Vagina (tissue), 2 donors: ENCODE measurements at places on chromosomes 5 and 9.

DNA sequence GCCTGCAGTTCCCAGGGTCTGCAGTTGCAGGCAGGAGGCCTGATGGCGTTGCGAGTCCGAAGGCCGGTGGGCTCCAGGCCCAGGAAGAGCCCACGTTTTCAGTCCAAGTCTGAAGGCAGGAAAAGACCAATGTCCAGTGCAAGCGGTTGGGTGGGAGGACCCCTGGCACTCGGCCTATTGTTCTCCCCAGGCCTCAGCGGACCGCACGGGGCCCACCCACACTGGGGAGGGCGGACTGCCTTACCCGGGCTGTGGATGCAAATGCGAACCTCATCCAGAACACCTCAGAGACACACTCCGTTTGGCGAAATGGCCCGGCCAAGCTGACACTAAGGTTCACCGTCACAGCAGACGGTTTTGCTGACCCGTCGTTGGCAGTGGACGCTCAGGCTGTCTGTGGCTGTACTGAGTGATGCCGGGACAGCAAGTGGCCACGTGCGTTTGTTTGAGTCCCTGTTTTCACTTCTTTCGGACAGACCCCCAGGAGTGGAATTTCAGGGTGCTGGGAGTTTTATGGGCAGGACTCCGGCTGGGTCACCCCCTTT lies 10.2 kb upstream of the SEC16A start:
- H3K27me3 ChIP-seq = no peaks in the 10 kb centered on the region
- no peaks in the 10 kb centered on the region for H3K4me1 ChIP-seq
- no peak overlapping the region for H3K4me3 ChIP-seq
- no peak for DNase-seq
- H3K36me3 ChIP-seq = no peaks in the 10 kb centered on the region

DNA sequence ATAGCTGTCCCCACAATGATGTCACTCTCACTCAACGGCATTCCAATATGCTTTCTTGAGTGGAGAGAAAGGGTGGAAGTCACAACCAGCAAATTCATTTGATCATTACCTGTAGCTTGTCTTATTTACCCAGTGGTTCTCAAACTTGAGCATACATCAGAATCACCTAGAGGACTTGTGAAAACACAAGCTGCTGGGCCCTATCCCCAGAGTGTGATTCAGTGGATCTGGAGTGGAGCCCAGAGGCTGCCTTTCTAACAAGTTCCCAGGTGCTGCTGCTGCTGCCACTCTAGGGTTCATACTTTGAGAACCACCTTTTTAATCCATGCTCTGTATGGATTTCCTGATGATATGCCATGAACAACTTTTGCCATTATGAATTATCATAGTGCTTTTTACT lies 94.7 kb downstream of the KLHL3 start:
- H3K27me3 ChIP-seq = no peaks in the 10 kb centered on the region
- H3K27ac ChIP-seq = no peak overlapping the region
- DNase-seq = no peak
- H3K36me3 ChIP-seq = peaks cover 6% of the 10 kb centered on the region
- H3K4me1 ChIP-seq = no peaks in the 10 kb centered on the region

GRCh38 chr9:1005043-1005667 lies 28.7 kb downstream of the DMRT3 start:
- H3K36me3 ChIP-seq = no peaks in the 10 kb centered on the region
- H3K27ac ChIP-seq = no peak overlapping the region
- no peak overlapping the region for H3K4me3 ChIP-seq
- peaks cover 5% of the 10 kb centered on the region for H3K4me1 ChIP-seq
- no peak for DNase-seq

GRCh38 chr5:160438316-160439204 lies 16.9 kb downstream of the PTTG1 start:
- peaks cover 6% of the 10 kb centered on the region for H3K4me1 ChIP-seq
- H3K4me3 ChIP-seq = peak overlapping the region; percentile 33
- peak overlapping the region; percentile 10 for H3K27ac ChIP-seq
- no peak for DNase-seq
- H3K27me3 ChIP-seq = no peaks in the 10 kb centered on the region
- no peaks in the 10 kb centered on the region for H3K36me3 ChIP-seq

DNA sequence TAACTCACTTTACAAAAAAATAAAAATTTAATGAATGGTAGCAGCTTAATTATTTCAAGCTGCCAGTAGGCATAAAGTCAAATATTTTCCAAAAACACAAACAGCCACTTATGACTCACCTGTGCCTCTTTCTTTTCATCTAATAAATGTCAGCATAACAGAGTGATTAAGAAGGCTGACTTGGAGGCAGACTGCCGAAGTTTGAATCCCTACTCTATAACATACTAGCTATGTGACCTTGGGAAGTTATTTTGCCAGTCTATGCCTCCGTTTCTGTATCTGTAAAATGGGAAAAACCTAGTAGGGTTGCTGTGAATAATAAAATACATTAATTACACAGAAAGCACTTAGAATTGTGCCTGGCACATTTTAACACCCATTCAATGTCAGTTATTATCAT lies 33.8 kb downstream of the FANCC start:
- no peaks in the 10 kb centered on the region for H3K36me3 ChIP-seq
- no peaks in the 10 kb centered on the region for H3K27me3 ChIP-seq
- no peak overlapping the region for H3K27ac ChIP-seq

DNA sequence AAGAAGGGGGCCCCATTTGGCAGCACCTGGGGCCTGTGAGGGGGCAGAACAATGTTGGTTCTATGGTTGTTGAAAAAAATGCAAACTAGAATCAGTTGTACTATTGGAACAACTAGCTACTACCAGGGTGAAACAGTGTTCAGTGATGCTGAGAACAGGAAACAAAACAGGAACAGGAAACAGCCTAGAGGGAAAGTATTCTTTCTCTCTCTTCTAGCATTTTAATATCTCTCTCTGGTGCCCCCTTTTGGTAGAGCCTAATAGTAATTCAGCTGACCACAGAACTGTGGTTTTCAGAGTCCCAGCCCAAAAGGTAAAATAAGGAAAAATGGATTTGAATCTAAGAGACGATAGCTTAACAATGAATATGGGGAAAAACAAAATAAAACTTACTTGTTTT lies 138.0 kb upstream of the KCNN2 start:
- H3K27me3 ChIP-seq = no peaks in the 10 kb centered on the region
- H3K4me3 ChIP-seq = no peak overlapping the region
- H3K4me1 ChIP-seq = no peaks in the 10 kb centered on the region
- no peak for DNase-seq
- no peak overlapping the region for H3K27ac ChIP-seq
- no peaks in the 10 kb centered on the region for H3K36me3 ChIP-seq

DNA sequence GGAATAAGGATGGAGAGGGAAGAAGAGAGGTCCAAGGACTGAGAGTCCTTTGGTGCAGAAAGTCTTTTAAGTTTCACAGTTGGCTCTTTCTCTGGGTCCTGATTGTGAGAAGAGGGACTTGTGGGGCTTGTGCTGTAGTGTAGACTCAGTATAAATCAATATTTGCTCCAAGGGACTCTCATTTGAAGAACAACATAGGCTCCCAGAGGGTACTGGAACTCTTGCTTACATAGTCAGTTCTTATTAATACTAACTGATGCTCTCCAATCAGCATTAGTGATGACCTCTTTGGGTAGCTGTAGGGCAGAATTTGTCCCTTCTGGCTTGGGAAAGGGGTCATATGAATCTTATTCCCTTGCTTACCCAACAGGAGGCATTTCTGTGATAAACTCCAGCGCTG lies 62.5 kb upstream of the CXCL14 start:
- no peaks in the 10 kb centered on the region for H3K27me3 ChIP-seq
- no peak overlapping the region for H3K27ac ChIP-seq
- DNase-seq = no peak
- H3K4me1 ChIP-seq = peaks cover 19% of the 10 kb centered on the region
- no peak overlapping the region for H3K4me3 ChIP-seq

- H3K4me3 ChIP-seq = peak overlapping the region; percentile 3
- no peak for DNase-seq
- no peaks in the 10 kb centered on the region for H3K27me3 ChIP-seq
- peaks cover 92% of the 10 kb centered on the region for H3K4me1 ChIP-seq
- H3K36me3 ChIP-seq = no peaks in the 10 kb centered on the region
These were observed 26.3 kb downstream of the GSN start for GRCh38 chr9:121294151-121294743.

DNA sequence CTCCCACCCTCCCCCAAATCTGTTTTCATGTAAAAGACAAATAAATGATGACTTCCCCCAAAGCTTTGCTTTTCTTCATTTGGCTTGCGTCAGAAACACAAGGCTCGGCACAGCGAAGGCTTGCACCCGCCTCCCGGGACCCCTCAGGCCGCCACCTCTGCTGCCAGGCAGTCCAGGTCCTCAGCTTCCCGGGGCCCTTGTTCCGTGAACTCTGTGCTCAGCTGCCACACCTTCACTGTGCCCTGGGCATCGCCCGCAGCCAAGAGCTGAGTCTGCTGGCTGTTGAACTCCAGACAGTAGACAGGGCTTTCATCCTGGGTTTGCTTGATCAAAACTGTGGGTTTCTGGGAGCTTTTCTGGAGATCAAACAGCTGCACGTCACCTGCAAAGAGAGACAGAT lies 23.0 kb downstream of the DYNC2I2 start:
- peaks cover 31% of the 10 kb centered on the region for H3K4me1 ChIP-seq
- H3K4me3 ChIP-seq = no peak overlapping the region
- H3K36me3 ChIP-seq = peaks cover 10% of the 10 kb centered on the region
- peak overlapping the region; percentile 87 for H3K27ac ChIP-seq

DNA sequence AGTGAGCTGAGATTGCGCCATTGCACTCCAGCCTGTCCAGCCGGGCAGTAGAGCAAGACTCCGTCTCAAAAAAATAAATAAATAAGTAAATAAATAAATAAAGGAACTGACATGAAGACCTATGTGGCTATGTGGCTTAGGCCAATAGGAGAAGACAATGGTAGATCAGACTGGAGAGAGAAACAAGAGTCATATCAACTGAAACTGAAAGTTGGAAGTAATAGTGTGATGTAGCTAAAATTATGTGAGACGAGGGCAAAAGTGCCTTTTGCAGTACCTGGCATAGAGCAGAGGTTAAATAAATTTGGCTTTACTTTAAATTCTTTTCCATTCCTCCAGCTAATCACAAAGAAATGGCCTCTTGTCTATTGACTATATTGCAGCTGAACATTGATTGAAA lies 7.3 kb downstream of the FBP2 start:
- no peaks in the 10 kb centered on the region for H3K4me1 ChIP-seq
- no peak overlapping the region for H3K4me3 ChIP-seq
- no peaks in the 10 kb centered on the region for H3K36me3 ChIP-seq
- no peak for DNase-seq
- H3K27ac ChIP-seq = no peak overlapping the region

GRCh38 chr5:149379177-149379761 lies at the start of gene IL17B:
Gene IL17B (minus strand): TSS chr5:149379292. CDS start chr5:149379225, 67 bp downstream.
- H3K4me1 ChIP-seq = peaks cover 28% of the 10 kb centered on the region
- H3K36me3 ChIP-seq = no peaks in the 10 kb centered on the region
- H3K27me3 ChIP-seq = no peaks in the 10 kb centered on the region
- no peak for DNase-seq
- no peak within 1 kb of the TSS for H3K4me3 ChIP-seq
- peak within 1 kb of the TSS; percentile 62 for H3K27ac ChIP-seq

DNA sequence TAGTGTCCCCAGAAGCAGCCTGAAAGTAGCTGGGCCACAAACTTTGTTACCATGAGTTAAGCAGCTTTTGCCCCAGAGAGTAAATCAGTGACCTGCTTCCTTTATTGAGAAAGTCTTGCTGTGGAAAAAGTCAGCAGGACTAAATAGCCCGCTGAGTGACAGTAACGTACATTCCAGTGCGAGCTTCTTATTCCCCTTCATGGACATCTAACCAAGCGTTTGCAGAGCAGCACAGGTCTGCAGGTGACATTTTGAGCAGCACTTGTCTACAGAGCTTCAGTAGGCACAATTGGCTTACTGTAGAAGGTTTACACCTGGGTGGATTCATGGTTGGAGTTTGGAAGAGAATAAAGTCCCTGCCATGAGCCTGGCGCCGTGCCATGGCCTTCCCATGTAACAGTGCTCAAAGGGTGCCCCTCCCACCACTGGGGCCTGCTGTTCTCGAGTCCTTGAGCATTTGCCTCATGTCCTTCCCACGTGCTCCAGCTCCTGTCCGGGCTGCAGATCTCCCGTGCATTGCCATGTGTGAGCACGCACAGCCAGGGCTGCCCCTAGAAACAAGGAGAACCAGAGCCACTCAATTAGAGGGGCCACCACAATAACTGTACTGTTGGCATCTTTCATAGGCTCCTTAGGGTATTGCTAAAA lies 41.3 kb upstream of the GRHPR start:
- H3K4me1 ChIP-seq = no peaks in the 10 kb centered on the region
- no peaks in the 10 kb centered on the region for H3K27me3 ChIP-seq
- no peak for DNase-seq
- H3K4me3 ChIP-seq = no peak overlapping the region

DNA sequence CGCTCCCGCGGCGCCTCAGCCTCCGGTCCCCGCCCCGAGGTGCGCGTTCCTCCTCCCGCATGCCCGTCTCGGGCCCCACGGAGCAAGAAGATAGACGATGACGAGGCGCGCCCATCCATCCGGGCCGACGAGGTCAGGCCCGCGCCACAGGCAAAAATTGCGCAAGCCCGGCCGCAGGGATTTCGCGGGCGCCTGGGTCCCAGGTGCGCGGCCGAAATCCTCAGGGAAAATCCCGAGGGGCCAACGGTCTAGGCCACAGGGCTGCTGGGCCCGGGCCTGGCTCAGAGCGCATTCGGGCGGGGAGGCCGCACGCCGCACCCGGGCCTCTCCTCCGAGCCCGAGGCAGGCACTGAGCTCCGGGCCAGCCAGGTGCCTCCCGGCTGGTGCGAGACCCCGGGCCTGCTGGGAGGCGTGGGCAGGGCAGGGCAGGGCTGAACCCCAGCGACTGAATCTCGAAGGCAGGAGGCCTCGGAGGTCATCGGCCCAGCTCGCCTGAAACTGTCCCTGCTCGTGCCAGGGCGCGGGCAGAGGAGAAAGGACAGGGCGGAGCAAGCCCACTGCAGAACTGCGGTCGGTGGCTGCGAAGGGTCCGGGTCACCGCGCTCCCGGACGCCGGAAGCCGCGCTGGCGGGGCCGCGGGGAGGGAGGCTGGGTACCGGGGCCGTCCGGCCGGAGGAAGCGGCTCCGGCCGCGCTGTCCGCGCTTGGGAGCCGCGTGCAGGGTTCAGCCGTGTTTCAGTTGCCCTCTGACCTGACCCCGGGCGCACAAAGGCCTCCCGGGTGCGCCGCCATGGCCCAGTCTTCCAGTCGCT lies 66.8 kb downstream of the FOXD1 start:
- H3K4me3 ChIP-seq = peak overlapping the region; percentile 33
- DNase-seq = no peak
- no peak overlapping the region for H3K27ac ChIP-seq
- H3K27me3 ChIP-seq = peaks cover 15% of the 10 kb centered on the region
- H3K4me1 ChIP-seq = peaks cover 12% of the 10 kb centered on the region

DNA sequence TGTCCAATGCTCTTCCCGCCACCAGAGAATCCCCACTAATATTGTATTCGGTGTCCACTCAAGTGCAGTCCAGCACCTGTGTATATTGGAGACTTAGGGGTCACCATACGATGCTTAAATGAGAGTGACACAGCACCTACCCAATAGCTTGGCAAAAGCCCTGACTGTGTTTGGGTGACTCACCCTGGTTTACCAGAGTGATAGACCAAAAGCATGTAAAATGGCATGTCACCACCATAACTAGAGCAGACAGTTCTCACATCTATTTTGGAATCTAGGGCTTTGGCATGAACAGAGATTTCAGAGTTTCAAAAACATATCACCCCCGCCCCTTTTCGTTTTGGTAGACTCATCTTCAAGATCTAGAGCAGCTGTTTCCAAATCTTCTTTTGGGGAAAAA lies 217.3 kb upstream of the RASEF start:
- no peak overlapping the region for H3K4me3 ChIP-seq
- H3K27ac ChIP-seq = no peak overlapping the region
- H3K36me3 ChIP-seq = no peaks in the 10 kb centered on the region
- DNase-seq = no peak
- H3K27me3 ChIP-seq = no peaks in the 10 kb centered on the region
